Retina (tissue), 1 donor: ENCODE measurements at places on chromosomes 6 and 20.

DNA sequence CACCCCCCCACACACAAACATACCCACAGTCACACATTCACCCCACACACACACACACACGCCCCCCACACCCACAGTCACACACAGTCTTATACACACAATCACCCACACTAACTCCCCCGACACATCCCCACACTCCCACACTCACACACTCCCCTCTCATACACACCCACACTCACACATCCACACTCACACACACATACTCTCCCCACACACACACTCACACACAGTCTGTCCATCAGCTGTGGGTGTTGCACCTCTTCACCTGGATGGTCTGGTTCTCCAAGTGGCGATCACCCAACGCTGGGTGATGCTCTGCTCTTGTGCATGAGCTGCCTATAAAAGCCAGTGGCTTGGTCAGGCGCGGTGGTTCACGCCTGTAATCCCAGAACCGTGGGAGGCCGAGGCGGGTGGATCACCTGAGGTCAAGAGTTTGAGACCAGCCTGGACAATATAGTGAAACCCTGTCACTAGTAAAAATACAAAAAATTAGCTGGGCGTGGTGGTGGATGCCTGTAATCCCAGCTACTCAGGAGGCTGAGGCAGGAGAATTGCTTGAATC, 158.9 kb downstream of the SMOC2 start:
- no peak for DNase-seq

DNA sequence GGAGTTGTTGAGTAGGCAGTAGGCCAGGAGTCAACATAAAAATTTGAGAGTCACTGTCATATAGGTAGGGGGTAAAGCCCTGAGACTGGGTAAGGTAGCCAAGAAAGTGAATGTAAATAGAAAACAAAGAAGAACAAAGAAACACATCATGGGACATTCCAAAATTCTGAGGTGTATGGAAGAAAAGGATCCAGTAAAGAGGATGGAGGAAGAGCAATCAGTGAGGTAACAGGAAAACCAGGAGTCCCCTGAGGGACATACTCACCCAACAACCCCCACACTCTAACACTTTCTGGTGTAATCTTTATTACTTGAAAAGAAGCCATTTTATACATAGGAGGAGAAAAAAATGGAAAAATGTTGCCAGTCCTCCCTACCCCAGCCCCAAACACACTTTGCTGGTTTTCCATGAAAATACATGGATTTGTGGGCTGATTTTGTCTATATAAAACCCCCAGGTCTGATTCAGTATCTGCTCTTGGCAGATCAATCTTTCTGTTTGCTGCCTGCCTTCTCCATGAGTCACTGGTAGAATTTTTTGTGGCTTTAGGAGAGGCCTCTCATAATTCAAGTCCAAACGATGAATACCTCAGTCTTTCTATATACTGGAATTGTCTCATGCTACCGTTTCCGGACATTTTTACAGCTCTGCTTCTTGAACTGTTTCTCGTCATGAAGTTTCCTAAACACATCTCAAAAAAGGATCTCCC, 271.4 kb upstream of the MAN1A1 start:
- no peak for DNase-seq

DNA sequence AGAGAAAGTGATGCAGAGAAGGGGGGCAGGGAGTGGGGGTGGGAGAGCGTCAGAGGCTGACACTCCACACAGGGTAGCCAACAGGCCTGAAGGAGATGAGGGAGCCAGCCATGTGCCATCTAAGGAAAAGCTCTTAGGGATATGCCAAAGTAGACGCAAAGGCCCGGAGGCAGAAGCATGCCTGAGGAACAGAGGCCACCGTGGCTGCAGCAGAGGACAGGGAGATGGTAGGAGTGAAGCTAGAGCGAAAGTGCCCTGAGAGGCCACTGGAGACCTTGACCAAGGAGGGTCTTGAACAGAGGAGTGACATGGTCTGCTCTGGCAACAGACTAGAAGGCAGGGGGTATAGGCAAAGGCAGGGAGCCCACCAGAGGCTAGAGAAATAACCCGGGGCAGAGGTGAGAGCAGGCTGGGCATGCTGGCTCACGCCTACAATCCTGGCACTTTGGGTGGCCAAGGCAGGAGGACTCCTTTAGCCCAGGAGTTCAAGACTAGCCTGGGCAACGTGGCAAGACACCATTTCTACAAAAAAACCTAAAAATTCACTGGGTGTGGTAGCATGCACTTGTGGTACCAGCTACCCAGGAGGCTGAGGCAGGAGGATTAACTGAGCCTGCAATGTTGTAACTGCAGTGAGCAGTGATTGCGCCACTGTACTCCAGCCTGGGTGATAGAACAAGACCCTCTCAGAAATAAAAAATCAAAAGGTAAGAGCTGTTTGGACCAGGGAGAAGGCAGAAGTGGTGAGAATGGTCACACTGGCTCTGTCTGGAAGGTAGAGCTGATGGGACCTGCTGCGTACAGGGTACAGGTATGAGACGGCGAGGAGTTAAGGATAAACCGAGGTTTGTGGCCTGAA, 6.3 kb downstream of the RRBP1 start:
- no peak for DNase-seq

DNA sequence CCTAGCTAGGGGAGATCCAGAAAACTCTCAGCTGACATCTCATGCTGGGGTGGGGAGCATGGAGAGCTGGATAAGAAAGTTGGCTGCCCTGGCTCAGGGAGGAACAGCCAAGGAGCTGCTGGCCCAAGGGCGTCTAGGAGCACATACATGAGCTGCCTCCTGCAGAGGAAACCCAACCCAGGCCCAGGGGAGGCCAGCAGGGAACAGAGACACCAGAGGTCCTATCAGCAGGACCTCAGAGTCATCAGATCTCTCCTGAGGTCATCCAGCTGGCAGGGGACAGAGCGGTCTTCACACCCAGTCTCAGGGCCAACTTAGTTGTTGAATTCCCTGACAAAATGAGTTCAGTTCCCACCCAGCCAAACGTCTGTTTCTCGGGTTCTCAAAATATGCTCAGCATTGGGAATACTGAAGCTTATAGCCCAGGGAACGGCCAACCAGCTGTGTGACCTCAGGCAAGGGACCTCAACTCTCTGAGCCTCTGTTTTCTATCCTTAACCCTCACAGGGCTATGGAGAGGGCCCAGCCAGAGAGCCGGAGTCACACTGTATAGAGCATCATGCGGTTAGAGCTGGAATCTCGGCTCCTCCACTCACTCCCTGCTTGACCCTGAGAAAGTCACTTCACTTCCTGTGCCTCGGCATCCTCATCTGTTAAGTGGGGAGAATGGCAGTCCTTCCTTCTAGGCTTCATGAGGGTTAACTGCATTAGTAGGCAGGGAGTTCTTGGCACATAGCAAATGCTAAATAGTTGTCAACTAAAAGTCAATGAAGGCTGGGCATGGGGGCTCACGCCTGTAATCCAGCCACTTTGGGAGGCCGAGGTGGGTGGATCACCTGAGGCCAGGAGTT, 13.8 kb downstream of the ADA start:
- DNase-seq: no peak

DNA sequence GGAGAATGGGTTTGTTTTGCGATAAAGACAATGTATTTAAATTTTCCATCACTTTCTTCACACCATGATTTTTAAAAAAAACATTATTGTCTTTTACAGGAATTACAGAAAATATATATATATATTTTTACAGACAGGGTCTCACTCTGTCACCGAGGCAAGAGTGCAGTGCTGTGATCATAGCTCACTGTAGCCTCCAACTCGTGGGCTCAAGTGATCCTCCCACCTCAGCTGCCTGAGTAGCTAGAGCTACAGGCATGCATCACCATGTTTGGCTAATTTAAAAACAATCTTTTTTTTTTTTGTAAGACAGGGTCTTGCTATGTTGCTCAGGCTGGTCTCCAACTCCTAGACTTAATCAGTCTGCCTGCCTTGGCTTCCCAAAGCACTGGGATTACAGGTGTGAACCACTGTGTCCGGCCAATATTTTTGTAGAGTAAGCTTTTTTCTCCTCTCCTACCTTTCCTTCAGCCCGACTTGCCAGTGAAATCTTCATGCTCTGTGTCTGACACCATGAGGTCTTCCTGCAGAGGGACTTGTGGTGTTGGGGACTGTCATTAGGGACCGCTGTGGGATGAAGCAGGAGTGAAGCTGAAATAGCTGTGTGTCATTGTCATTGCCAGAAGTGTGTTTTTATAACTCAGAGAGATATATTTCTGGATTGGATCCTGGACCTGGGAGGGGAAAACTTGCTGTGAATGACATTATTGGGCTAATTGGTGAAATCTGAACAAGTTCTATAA, 13.2 kb downstream of the DSP start:
- DNase-seq: no peak

DNA sequence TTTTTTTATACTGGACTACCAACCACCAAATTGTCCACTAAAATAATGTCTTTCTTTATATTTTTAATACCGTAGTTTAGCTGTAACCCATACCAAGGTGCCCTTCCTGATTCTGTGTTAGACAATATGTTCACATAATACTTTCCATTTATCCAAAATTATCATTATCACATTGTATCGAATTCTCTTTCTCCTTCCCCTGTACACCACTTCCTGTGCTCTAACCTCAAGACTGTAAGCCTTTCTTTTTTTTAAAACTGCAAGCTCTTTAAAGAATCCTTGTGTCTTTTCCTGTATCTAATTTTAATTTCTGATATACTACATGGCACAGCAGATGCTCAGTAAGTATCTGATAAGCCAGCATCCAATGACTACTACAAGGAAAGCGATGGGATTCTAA, 917.5 kb downstream of the EYS start:
- no peak for DNase-seq

DNA sequence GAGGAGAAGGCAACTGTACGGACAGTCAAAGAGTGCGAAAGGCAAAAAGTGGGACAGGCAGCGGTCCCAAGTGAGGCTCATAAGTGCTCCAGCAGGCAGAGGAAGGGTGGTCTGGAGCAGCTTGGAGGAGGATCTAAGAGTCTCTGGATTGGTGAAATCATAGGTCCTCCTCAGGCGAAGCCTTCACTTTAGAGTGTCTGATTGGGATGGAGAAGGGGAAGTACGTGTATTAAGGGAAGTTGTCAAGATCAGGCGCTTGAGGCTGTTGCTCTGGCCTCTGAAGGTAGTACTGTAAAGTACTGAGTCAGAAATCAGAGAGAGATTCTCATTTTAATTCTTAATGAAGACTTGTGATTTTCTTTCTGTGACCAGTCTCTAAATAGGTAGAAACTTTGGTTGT, 185.6 kb downstream of the KIF16B start:
- DNase-seq: no peak

- no peak for DNase-seq
Measured at GRCh38 chr6:28927846-28928245, 4.1 kb upstream of the TRIM27 start.

DNA sequence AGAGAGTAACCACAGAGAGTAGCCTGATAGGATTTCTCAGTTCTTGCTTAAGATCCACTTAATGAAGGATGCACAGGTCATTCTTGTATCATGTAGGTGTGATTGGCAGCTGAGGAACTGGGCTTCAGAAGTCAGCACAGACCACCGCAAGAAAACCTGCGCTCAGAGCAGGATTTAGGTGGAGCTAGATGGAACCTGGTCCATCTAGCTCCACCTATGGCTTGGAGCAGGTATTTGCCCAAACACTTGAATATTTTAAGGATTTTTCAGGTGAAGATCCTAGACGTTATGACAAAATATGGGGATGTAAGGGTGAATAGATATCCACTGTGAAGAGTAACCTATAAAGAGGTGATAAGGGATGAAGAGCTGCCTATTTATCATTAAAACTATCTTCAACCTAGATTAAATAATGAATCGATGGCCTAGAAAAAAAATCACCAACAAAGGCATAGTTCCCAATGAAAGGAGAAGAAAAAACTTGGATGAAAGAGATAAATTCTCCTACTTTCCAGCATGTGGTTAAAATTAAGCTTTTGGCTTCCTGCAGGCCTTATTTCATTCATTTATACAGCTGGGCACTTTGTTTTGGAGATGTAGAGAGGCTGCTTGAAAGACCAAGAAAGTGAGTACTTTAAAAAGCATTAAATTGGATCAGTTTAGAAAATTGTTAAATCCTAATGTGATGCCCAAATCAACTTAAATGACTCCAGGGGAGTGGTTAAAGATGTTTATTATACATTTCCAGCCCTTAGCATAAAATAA, 778.4 kb upstream of the GJE1 start:
- no peak for DNase-seq

GRCh38 chr6:34391786-34392496, 528 bp downstream of the NUDT3 start:
- peak; percentile 88 for DNase-seq

GRCh38 chr6:124984668-124985338, 22.6 kb downstream of the RNF217 start:
- DNase-seq: no peak

DNA sequence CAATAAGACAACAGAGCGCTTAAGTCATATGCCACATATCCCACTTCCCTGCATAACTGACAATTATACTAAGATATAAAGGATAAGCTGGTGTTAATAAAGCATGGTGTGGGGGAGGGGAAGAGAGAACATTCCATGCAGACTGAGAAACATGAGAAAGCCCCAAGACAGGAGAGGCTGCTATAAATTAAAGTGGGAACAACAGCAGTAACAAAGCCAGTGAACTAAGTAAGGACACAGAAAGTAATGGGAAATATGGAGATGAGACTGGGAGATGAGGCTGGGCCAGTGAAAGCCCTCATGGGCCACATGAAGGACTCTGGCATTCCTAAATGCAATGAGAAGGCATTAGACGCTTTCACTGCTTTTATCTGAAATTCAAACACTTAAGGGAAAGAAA, 41.3 kb downstream of the SESN1 start:
- no peak for DNase-seq

DNA sequence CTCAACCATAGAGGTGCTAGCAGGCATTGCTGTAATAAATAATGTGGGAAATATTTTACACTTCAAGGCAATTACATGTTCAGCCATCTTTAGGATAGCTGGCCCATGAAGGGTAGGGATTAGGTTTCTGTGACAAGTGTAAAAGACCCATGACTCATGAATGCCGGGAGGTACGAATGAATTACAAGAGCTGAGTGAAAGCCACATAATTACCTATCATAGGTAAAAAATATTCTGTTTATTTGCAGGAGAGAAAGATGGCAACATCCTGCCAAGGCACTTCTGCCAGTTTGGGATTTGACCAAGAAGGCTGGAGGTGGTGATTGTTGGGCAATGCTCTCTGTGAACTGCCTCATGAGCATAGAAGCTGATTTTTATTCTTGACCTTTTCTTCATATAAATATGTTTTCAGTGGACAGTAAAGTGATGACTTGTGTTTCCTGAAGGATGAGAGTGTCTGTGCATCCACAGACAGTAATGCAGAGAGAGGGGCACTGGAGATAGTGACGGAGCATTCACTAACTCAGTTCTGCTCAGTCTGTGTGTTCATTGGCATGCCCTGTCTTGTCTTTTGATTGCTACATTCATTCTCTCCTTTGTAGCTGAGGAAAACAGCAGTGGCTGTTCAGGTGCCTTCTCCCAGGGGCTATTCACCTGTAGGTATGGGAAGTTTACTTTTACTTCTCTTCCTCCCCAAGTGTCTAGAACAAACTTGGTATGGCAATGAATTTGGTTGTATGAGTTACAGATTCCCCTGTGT, 481.1 kb downstream of the TFAP2B start:
- DNase-seq: no peak

DNA sequence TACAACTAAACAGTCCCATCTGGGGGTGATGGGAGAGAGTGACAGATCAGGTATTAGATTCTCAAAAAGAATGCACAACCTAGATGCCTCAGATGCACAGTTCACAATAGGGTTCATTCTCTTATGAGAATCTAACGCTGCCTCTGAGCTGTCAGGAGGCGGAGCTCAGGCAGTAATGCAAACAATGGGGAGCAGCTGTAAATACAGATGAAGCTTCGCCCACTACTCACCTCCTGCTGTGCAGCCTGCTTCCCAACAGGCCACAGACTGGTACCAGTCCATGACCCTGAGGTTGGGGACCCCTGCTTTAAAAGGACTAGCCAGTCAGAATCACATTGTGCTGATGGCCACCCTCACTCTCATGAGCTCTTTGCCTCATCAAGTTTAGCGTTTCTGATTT, 247.0 kb upstream of the KCNQ5 start:
- peak; percentile 66 for DNase-seq
